ENCODE measurements at places on chromosomes 11 and 22.

DNA sequence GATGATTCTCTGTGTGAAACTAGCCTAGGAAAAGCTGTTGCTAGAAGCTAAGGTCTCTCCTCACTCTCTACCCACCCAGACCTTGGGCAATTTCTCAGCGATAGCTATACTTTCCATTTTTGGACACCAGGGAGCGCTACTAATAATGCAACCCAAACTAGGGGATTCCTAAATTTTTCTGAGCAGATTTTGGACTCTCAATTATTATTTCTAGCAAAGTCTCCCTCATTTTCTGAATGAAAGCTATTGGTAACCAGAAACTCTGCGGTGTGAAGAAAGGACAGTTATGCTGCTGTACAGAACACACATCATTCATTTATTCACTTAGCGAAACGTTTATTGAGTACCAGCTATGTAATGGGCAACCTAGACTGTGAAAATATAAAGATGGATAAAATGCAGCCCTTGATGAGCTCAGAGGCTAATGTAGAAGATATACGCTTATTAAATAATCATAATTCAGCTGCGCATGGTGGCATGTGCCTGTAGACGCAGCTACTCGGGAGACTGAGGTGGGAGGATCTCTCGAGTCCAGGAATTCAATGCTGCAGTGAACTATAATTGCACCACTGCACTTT is 6.1 kb upstream of the STIM1 start:
- DNase-seq: no peak

GRCh38 chr11:121886996-121887395 is 229.0 kb downstream of the BLID start:
- DNase-seq: no peak

GRCh38 chr11:33944345-33944692 is 52.4 kb upstream of the LMO2 start:
- no peak for DNase-seq

GRCh38 chr11:36509694-36510593 is at the start of gene TRAF6:
TRAF6 (minus strand) TSS chr11:36510272; CDS start chr11:36501515, 8,757 bp downstream.
- peak; percentile 90 for DNase-seq

- no peak for DNase-seq
These were observed 11.6 kb downstream of the SLC37A2 start for GRCh38 chr11:125074511-125075241.

DNA sequence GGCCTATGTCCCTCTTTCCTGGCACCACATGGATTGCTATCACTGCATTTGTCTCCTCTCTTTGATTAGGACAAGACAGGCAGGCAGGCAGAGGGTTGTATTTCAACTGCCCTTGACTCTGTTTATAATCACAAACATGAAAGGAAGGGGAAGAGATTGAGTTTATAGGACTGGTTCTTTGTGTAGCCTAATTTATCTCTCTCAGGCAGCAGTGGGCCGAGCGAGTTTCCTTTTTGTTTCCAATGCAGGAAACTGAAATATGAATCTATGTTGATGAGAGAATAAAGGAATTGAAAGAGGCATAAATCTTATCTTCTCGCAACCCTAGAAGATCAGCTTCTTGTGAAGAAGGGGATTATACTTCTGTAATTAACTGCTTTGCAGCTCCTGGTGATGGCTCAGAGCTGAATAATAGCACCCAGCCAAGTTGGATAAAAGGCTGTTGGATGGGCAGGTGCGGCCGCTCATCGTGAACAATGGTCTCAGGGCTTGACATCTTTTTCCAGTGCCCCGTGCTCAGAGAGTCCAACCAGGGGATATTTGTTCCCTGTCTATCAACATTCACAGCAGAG is 80.6 kb upstream of the SYT13 start:
- DNase-seq: no peak

DNA sequence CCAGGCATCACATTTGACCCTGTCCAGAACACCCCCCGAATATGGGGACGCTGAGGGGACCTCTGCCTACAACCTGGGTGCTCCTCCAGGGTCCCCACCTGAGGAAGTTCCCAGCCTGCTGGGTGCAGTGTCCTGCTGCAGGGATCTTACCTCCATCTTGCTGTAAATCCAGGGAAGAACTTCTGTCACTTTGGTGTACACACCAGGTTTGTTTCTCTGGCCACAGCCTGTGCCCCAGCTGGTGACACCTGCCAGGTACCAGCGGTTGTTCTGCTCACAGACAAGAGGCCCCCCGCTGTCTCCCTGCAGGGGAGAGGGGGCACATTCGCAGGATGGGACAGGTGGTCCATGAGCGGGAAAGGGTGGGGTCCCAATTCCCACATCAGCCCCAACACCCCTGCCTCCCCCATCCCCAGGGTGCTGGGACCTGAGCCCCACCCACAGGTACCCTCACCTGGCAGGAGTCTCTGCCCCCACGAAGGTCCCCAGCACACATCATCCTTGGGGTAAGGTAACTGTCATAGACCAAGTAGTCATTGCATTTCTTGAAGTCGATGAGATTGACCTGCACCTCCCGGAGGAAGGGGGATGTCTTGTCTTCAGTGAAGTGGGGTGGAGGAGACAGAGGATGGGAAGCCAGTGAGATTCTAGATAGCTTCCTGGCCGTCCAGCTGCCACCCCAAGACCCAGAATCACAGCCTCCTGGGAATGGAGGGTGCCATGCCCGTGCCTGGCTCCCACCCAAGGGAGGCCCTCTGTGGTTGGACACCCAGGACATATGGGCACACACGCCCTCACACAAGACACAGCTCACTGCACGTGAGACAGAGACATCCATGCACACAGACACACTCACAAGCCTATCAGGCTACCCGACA is 25.5 kb downstream of the TMPRSS13 start:
- no peak for DNase-seq

DNA sequence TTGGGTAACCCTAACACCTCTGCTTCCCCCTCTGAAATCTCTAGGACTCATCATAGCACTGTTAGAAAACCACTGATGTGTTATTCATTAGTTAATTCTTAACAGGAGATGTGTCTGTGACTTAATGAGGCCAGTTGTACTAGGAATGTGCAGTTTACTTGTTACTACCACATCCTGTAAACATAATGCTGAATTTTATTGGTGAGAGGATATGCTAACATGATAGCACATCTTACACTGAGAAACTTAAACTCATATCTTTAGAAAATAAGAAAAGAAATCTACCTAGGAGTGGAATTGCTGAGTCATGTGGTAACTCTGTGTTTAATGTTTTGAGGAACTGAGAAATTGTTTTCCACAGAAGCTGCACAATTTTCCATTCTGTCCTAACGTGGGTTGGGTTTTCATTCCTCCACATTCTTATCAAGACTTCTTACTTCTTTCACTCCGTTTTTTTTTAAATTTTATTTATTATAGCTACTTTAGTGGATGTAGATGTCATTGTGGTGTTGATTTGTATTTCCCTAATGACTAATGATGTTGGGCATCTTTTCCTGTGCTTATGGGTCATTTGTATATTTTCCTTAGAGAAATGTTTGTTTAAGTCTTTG is 33.7 kb downstream of the RNF121 start:
- DNase-seq: no peak

- no peak for DNase-seq
These were observed 37.4 kb downstream of the LARGE2 start for GRCh38 chr11:45959851-45960250.

- DNase-seq: no peak
These were observed 170.8 kb upstream of the CADM1 start for GRCh38 chr11:115674937-115675544.

- peak; percentile 15 for DNase-seq
These were observed 144.7 kb upstream of the LMO1 start for GRCh38 chr11:8408151-8408941.

DNA sequence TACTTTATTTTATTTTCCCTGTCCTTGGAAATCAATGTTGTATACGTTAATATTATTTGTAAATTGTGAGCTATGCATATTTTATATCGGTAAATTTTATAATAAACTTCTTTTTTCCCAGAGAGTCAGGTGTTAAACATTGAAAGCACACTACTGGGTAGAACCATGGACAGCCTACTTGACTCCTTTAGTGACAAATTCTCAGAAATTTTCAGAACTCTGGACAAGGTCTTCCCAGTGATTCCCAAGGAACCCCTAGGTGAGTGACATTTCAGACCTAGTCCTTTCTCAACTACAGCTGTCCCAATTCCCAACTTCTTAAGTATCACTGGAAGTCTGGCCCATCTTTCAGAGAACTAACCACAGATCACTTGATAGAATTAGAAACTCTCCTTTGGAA is 107.2 kb downstream of the RCN1 start:
- no peak for DNase-seq

DNA sequence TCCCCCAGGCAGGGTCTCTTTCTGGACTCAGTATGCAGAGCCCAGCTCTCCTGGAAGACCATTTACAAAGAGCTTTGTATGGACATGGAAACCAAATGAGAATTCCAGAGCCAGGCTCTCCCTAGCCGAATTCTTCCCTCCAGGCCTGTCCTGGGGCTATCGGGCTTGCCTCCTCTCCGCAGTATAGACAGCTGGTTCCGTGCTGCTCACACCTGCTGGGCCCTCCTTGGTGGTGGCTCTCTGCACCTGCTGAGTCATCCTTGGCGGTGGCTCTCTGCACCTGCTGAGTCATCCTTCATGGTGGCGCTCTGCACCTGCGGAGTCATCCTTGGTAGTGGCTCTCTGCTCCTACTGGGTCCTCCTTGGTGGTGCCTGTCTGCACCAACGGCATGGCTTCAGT is 743.5 kb downstream of the BRD1 start:
- no peak for DNase-seq

DNA sequence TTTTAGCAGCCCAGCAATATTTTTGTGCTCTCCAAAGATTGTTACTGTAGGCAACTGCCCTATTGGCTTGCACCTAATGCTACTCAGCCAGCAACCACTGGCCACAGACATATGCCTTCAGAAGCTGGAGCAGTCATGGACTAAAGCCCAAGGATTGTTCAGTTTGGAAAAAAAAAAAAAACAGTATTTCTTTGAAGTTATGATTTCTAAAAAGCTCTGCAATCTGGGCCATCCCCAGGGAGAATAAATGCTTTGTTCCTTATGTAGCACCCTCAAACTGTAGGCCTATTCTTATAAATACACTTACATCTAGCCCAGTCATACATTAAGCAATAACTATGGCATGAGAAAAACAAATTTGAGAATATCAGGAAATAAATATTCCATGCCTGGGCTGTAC is 2190.5 kb upstream of the RAG2 start:
- no peak for DNase-seq

DNA sequence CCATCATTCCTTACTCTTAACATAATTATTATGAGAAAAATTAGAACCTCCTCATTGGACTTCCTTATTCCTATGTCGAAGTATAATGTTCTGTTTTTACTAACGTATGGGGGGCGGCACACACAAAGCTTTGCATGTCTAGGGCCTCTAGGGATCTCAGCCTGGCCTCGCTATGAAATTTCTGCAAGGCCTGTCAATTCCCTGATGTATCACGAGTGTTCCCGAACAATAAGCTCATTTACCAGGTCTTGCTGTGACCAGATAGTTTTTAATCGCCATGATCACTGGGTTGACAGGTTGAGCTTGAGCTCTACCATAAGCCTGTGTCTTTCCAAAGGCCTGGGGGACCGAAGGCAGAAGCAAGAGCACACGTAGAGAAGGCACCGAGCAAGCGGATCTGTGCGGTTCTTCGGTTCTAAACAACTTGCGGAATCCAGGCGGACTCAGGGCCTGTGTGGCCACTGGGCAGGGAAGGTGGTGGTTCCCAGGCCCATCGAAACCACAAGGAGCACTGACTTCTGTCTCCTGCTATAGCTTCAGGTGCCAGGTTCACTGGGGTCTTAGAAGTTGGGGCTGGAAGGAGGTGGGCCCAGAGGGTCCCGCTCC is 10.4 kb upstream of the FXYD2 start:
- no peak for DNase-seq

- DNase-seq: no peak
These were observed 15.8 kb upstream of the FLI1 start for GRCh38 chr11:128678024-128678423.

- DNase-seq: no peak
These were observed 55.5 kb downstream of the ABTB2 start for GRCh38 chr11:34302046-34302921.

GRCh38 chr22:45553351-45554039 is 50.8 kb downstream of the FBLN1 start:
- peak; percentile 84 for DNase-seq

- no peak for DNase-seq
These were observed 34.6 kb downstream of the OSBPL5 start for GRCh38 chr11:3130269-3131071.

GRCh38 chr11:8928981-8929615 is 3.6 kb downstream of the C11orf16 start:
- no peak for DNase-seq

- no peak for DNase-seq
These were observed 1.3 kb downstream of the SELENOM start for GRCh38 chr22:31106001-31106571.

DNA sequence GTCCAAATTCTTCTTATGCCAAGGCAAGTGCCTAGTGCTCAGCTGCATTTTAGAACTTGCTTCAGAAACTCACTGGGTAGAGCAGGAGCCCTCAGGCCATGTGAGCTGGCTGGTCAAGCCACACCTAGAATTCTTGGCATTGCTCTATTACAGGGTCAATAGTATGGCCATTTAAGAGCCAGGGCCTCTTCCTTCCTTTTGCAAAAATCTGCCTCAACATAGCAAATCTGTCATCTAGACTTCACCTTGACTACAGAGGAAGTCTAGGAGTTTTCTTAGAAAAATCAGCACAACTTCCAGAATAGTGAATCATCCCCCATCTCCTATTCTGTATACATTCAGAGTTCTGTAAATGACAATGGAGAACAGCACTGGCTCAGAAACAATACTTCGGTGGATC is 112.0 kb upstream of the TTC12 start:
- DNase-seq: no peak

- DNase-seq: no peak
These were observed 1024.3 kb downstream of the BRD1 start for GRCh38 chr22:48803171-48803947.

GRCh38 chr11:74473382-74474173 is 6.2 kb upstream of the KCNE3 start:
- DNase-seq: no peak

GRCh38 chr22:31958625-31959239 is 14.4 kb downstream of the YWHAH start:
- no peak for DNase-seq

DNA sequence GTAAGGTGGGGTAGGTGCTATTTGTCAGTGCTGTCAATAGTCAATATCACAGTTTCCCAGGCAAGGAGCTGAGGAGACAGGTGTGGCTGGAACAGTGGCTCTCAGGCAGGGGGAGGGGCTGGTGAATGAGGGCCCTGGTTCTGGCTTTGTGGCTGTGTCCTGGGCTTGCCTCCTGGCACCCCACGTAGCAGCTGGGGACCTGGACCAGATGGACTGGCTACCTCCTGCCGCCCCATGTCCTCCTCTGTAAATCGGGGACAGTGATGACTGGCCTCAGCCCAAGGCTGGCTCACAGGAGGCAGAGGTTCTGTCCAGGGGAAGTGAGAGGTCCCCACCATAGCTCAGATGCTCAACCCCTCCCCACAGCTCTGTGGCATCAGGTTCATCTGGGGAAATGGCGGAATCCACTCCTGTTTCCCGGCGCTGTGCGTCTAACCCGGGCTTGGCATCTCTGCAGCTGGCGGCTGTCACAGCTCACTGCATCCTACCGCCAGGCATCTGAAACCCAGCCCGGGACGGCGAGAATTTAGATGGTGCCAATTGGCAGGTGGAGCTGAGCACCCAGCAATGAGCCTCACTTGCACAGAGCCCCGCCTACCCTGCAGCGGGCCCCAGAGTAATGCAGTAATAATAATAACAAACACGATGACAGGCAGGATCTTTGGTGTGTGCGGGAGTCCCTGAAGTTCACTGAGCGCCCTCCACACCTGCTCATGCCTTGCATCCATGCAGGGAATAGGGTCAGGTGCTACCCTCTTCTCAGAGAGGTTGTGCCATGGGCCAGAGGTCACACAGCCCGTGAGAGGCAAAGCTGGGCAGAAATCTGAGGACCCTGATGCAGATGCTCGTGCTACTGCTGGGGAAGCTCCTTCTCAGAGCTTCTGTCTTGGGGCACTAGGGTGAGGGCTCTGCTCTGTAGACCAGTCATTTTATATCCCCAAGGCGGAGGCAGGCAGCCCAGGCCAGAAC is 27.8 kb upstream of the SHISAL1 start:
- peak; percentile 16 for DNase-seq

Data from Ammon's horn (tissue), 1 donor.